ENCODE measurements at places on chromosomes 5 and 9.

DNA sequence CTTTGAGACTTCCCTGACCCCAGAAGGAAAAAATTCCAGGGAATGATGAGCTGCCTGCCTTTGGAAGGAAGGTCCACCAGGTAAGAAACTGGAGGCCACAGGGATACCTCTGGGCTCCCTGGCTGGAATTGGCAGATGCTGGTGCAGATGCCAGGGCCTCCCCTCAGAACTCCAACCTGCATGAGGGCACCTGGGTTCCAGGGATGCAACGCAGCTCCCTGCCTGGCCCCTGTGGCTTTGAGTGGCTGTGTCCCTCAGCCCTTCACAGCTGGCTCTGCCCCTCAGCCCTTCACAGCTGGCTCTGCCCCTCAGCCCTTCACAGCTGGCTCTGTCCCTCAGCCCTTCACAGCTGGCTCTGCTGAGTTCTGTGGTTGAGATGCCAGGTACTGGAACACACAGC, 13.9 kb downstream of the KCNMB1 start:
- DNase-seq: no peak

DNA sequence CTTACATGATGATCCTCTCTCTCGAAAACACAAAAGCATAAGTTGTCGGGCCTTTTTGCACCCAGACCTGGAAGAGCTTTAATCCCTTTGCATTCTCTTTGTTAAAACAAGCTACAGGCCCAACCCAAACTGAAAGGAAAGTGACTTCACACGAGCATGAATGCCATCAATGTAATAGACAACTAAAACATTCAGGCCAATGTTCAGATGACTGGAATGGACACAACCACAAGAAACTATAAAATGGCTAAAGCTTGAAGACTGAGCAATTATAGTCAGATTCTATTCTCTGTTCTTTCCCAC, 45.5 kb downstream of the RFX3 start:
- DNase-seq: no peak

DNA sequence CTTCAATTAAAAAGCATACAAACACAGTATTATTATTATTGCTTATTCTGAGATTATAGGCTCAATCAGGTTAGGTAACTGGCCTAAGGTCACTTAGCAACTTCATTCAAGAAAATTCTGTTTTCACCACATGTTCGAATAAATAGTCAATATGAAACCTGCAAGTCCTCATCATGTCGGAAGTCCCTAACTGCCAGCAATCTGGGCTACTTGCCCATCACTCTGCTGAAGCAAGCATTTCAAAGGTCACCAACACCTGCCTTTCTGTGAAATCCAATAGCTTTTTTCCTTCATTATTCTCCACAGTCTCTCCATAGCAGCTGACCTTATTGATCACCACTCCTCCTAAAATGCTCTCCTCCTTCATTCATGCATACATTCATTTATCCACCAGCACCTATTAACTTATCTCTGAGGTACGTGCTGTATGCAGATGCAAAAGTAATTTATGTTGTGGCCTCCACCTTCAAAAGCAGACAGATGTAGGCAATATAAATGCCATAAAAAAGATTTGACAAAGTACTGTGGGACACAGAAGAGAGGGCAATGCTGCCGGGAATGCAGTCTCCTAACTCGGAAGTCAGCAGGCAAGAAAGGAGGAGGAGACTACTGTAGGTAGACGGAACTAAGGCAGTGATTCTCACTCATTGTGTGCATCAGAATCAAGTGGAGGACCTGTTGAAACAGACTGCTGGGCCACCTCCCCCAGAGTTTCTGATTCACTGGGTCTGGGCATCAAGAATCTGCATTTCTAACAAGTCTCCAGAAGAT, 310.9 kb downstream of the BNC2 start:
- no peak for DNase-seq

- no peak for DNase-seq
These were observed 290.5 kb downstream of the DOCK8 start for GRCh38 chr9:504921-505740.

DNA sequence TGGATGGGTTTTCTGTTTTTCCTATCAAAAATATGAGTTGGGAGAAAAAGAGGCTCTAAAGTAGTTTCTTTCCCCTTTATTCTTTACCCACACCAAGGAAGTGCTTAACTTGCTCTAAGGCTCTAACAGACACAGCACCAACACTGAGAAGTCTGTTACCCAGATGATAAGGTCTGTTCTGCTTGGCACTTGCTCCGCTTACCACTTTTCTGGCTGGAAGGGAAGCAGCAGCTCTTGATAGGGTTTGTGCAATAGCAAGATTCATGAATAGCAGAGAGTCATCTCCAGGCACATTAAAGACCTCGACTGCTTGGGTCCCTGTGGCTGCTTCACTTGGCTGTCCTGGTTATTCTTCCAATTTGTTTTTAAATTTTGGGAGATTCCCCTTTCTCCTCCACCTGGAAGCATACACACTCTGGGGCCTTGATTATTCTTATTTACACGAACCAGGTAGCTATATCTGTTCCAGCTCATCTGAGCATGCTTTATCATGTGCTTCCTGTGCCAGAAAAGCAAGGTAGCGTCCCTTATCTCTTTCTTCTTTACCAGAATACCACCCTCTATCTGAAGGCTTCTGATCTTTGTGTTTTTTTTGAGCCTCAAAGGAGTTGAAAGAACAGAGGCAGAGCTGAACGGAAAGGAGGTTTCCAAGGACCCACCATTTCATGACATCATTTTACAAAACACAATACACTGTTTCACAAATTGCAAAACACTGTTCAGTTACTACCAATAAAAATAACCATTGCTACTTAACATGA, 24.8 kb downstream of the PPP3R2 start:
- no peak for DNase-seq

All from NCI-H510A treated with DMSO at 0.1 percent for 48 hours (cell line).